Stimulated activated CD4-positive, alpha-beta T cell treated with anti-CD3 and anti-CD28 coated beads, Interleukin-15, amount 100 ng/mL, for 1 hour (primary cell): ENCODE measurements at places on chromosomes 7 and 10.

GRCh38 chr7:44639671-44640321, 33.4 kb downstream of the OGDH start:
- no peak for DNase-seq

DNA sequence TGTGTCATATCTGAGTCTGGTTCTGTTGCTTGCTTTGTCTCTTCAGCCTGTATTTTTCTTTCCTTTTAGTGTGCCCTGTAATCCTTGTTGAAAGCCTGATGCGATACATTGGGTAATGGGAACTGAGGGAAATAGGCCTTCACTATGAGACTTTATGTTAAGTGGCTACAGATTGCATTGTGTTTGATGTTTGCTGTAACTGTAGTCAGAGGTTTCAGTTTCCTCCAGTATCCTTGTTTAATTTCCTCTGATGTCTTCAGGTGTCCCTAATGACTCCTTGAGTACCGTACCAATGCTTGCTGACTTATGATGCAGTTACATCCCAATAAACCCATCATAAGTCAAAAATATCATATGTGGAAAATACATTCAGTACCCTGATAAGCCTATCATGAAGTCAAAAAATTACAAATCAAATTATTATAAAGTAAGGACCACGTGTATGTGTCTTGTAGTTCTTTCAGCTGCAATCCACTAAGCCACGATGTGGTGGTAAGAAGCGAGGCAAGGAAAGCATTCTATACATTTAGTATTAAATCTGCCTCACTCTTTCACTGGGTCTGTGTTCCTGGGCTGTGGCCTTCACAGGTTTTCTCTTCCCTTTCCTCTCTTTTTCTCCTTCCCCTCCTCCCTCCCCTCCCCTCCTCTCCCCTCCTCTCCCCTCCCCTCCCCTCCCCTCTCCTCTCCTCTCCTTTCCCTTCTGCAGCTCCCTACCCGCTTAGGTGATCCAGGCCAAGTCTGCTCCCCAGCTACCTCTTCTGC, 13.3 kb upstream of the GIMAP6 start:
- DNase-seq: no peak

DNA sequence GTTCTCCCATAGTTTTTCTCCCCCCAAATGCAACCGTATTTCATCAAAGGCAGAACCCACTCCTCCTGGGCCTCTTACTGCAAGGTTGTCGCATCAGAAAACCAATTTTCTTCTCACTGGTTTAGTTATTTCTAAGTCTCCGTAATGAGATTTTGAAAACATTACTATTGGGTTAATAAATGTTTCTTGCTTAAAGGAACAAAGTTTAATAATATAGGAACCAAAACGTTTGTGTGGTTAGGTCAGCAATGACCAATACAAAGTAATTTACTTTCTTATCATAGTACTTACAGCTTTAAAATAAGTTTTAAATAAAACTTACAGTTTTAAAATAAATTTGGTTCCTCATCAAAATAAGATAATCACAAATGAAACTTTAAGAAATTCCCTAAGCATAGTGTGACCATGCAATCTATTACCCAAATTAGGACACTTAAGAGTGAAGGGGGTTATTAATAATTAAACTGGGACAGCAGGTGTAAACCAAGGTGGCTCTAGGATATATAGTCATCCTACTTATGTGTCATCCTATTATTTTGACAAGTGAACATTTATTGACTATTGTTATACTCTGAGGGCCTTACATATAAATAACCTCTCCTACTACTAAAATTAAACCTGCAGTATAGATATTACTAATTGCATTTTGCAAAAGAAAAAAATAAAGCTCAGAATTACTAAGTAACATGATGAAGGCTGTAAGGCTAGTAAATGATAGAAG, 415.4 kb upstream of the LRRN3 start:
- no peak for DNase-seq

GRCh38 chr7:73448609-73449008, 15.0 kb downstream of the FZD9 start:
- no peak for DNase-seq

GRCh38 chr7:116863936-116864500, 1.6 kb downstream of the CAPZA2 start:
- no peak for DNase-seq

GRCh38 chr7:95859429-95859828, 87.1 kb downstream of the DYNC1I1 start:
- no peak for DNase-seq

GRCh38 chr10:97234400-97234799, 48.6 kb upstream of the SLIT1 start:
- no peak for DNase-seq

- DNase-seq: no peak
Observed at GRCh38 chr7:98058186-98058585, 48.5 kb upstream of the LMTK2 start.

DNA sequence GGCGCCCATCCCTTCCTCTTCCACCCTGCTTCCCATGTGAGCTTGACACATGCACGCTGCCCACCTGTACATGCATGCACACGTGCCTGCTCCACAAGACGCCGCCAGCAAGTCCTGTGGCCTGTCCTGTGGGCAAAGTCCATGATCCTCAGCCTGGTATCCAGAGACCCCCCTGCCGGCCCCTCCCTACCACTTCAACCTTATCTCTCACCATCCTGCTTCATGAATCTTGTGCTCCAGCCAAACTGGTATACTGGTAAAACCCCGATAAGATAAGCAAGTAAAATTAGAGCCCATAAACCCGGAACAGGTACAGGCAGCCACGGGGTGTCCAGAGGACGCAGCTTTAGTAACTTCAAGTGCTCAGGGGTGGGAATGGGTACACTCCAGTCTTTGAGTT, 11.8 kb upstream of the TBXAS1 start:
- DNase-seq: no peak

DNA sequence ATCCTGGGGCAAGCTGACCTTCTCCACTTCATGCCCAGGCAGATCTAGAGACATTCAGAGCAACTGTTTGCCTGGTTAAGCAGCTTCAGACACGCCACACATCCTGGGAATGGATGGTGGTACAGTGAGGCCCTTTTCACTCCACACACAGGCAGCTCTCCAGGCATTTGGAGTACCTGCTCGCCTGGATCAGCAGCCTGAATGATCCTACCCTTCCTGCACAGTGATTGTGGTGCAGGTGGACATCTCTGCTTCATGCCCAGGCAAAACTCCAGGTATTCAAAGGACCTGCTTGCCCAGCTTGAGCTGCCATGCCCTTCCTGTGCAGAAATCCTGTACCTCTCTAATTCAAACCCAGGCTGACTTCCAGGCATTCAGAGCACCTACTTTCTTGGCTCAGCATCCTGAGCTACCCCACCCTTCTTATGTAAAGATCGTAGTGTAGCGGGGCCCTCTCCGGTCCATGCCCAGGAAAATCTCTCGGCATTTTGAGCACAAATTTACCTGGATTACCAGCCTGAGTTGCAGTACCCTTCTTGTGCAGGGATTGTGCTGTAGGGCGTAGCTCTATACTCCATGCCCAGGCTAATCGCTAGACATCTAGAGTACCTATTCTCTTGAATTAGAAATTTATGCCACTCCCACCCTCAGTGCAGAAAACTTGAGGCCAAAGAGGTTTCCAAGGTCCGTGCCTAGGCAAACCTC, 972.8 kb downstream of the ANKRD7 start:
- no peak for DNase-seq

- DNase-seq: no peak
Observed at GRCh38 chr10:100109670-100110069, 28.0 kb upstream of the CPN1 start.

DNA sequence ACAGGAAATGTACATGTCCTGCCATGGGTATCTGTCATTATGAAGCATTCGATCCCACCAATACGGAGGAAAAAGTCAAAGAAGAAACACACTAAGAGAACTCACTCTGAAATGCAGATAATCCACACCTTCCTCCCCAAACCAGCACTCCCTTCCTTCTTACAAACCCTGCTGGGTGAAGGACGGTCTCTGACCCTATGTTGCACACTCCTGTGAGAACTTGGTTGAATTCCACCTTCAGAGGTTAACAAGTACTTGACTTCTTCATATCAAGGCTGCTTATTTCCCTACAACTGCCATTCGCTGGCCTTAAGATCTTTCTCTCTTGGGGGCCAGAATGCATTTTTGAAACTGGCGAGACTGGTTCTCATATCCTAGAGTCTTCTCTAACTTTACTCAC, 16.6 kb downstream of the YWHAG start:
- no peak for DNase-seq

DNA sequence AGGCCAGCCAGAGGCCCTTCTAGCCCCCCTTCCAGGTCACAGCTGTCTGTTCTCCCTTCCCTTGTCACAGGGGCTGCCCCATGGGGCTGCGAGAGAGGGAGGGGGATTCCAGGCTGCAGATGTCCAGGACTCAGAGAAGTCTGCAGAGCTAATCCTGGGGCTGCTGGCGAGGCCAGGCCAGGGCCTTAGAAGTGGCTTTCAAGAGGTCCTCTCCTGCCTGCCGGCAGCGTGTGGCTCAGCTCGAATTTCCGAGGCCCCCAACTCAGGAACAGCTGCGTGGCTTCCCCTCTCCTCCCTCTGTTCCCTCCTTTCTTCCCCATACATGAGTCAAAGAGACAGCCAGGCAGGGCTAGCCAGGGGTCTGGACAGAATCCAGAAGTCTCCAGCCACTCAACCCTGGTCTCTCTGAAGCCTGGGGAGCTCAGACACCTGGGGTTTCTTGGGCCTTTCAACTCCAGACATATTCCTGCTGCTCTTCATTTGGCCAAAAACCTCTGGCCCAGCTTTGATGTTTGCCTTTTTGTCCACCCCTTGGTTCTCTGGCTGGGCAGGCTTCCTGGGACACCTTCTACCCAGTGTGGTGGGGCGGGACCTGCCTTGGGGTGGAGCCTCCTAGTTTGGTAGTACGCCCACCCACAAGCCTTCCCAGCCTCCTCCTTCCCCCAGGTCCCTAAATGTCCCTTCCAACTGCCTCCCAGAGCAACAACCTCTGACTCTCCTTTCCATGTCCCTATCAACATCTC, 21.8 kb upstream of the EIF5AL1 start:
- no peak for DNase-seq

DNA sequence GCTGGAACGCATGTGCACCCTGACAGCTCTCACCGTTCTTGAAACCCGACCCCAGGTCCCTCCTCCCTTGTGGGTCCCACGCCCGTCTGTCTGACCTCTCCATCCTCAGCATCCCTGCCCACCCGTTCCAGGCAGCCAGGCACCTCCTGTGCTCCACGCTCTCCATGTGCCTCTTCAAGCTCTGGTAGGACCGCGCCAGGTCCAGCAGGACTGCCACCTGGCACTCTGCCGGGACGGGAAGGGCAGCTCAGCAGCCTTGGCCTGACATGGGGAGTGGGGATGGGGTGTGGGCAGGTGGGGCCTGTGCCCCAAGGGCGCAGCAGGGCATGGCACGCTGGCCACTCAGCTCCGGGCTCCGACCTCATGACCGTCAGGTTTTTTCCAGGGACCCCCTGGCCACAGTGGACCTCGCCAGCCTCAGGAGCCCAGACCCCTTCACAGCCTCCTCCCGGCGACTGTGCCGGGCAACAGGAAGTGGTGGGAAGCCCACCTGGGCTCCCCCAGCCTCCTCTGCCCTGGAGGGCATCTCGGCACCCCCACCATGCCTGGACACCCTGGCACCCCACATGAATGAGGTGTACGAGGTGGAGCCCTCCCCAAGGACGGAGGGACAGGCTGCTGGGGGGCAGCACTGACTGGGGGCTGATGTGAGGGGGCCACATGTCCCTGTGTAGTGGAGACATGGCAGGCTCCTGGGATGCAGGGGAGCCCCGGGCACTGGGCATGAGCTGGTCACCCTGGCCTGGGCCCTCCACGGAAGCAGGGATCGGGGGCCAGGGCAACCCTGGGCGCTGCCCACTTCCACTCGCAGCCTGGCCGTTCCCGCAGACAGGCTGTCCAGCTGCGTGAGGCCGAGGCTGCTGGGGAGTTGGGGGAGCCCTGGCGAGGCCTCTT, 25.1 kb upstream of the NKX6-2 start:
- DNase-seq: no peak

GRCh38 chr10:3531670-3532069, 253.3 kb downstream of the KLF6 start:
- no peak for DNase-seq

GRCh38 chr10:74994854-74995253, 116.6 kb upstream of the SAMD8 start:
- DNase-seq: no peak

DNA sequence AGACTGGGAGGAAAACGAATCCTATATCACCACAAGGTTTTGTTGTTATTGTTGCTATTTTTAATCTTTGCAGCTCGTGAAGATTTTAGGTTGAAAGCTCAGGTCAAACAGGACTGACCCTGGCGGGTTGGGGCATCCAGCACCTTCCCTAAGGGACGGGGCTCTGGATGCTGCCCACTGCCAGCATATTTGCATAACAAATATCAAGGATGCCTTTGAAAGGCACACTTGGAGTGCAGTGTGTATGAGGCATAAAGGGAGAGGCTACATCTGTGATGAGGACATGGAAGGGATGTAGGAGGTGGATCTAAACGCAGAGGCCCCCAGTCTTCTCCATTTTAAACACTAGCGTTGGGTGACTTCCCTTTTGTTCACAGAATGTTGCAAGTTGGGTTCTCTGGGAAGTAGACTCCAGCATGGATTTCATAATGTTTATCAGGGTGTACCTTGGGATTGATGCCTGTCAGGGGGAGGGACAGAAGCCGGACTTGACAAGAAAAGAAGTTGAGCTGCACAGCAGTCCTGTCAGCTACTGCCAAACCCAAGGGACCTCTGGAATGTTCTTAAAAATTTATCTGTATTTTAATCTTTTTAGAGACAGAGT, 181.1 kb upstream of the IMMP2L start:
- DNase-seq: no peak

- no peak for DNase-seq
Observed at GRCh38 chr7:26349005-26349915, 57.6 kb downstream of the SNX10 start.

DNA sequence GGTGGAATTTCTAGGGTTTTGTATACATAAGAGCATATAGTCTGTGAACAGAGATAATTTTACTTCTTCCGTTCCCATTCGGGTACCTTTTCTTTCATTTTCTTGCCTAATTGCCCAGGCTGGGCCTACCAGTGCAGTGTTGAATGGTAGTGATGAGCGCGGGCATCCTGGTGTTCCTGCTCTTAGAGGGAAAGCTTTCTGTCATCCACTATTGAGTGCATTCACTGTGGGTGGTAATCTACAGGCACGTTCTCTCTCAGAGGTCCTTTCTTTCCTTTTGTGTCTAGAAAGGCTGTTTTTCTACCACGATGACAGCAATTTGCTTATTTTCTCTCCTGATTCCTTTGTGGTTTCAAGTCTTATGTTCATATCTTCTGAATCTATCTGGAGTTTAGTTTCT, 65.0 kb downstream of the INPP5A start:
- DNase-seq: no peak

GRCh38 chr10:82564353-82565196, 689.6 kb downstream of the NRG3 start:
- no peak for DNase-seq

GRCh38 chr10:36425131-36425797, 700.1 kb upstream of the ANKRD30A start:
- DNase-seq: no peak

- no peak for DNase-seq
Observed at GRCh38 chr7:109694149-109695071, 1124.7 kb downstream of the DNAJB9 start.

GRCh38 chr10:102819054-102819453, 18.2 kb downstream of the CYP17A1 start:
- DNase-seq: no peak
